ENCODE measurements at places on chromosomes 7 and 10.

- no peak for DNase-seq
Observed at GRCh38 chr7:77887567-77887966, 89.0 kb downstream of the PHTF2 start.

DNA sequence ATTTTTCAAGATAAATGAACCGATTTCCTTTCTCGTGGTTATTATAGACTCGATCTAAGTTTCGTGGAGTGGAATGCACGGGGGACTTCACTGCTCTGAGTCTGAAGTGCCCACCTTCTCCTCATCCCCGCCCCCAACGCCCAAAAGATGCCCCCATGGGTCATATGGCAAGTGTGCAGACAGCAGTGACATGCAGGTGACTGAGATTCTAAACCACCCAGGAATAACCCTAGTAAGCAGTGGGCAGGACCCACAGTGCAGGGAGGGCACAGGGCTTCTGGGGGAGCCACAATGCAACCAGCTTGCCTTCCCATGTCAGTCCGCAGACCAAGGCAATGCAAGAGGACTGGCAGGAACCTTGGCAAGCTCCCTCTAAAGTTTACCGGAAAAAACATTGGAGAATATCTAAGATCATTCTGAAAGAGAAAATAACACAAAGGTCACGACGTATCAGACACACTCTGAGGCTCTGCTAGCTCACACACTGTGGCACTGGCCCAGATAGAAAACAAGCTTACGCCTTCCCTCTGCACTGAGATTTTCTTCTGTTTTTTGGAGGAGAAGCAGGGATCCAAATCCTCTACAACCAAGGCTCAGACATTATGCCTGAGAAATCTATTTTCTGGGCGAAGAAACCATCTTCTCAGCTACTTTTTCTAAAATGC, 239.6 kb downstream of the MAD1L1 start:
- DNase-seq, result no peak

GRCh38 chr10:89342206-89342958, 14.6 kb downstream of the IFIT3 start:
- no peak for DNase-seq

DNA sequence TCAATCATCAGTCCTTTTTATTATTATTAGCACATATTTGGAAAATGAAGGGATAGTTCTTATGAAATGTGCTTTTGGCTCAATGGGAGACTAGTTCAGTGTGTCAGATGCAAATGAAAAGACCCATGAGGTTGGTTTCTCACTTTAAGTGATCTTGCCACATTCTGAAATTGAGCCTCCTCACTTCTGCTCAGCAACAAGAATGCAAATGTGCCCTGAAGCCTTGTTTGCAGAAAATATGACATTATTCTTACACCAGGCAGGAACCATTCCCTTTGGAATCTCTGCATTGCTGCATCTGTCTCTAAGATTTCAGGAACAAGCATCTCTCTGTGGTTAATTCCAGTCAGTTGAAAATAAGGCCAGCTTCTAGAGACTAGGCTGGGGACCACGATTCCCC, 186.1 kb upstream of the PLPP4 start:
- DNase-seq, result no peak

DNA sequence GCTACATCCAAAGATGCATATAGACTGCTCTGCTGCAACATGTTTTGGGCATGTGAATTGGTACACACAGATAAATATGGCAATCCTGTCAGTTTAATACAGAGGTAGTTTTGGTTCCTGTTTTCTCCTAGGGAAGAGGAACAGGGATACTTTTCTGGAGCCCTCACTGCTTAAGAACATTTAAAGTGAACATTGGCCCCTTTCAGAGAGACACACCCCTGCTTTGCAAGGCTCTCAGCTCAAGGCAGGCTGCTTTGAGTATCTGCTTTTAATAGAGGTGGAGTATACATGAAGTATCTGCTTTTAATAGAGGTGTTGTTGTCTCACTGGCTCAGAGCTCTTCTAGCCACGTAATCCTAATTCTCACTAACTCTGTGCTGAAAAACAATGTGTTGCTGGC, 38.9 kb downstream of the CYP51A1 start:
- no peak for DNase-seq

DNA sequence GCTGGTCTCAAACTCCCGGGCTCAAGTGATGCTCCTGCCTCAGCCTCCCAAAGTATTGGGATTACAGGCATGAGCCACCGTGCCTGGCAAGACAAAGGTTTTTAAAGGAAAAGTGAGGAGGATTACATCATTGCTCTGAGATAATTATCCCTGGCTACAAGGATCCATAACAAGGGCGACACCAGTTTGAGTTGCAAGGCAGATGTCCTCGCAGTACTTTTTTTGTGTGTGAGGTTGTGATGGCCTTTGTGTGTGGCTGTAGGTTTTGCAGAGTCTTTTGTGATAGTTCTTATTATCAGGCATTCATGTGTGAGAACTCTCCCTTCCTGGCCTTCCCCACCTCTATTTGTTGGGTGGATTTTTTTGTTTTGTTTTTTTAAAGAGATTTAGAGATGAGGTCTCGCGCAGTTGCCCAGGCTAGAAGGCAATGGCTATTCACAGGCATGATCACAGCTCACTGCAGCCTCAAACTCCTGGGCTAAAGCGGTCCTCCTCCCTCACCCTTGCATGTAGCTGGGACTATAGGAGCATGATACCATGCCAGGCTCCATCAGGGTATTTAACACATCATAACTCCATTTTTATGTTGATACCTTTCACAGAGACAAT, 10.0 kb downstream of the BTBD16 start:
- DNase-seq, result no peak

DNA sequence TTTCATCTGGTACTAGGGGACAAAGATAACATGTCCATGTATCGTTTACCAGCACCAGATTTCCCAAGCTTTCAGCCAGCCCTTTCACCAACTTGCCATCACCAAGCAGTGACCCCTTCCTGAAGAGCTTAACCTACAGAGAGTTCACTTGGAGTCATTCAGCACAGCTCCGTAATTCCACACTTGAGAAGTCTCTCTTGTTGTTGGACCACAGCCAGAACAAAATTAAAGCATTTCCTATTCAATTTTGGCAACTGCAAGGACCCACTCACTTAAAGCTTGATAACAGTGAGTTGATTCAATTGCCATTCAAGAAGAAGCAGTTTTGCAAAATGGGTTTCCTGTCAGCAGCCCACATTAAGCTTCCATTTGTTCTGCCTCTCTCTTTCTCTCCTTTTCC, 88.5 kb upstream of the LRRTM3 start:
- DNase-seq, result no peak

- no peak for DNase-seq
Observed at GRCh38 chr7:140637400-140637799, 3.2 kb downstream of the DENND2A start.

GRCh38 chr10:12644380-12645144, 295.2 kb downstream of the CAMK1D start:
- no peak for DNase-seq

- DNase-seq, result no peak
Observed at GRCh38 chr10:113303544-113304146, 249.2 kb upstream of the HABP2 start.

GRCh38 chr10:111209692-111210091, 132.9 kb downstream of the ADRA2A start:
- DNase-seq, result no peak

DNA sequence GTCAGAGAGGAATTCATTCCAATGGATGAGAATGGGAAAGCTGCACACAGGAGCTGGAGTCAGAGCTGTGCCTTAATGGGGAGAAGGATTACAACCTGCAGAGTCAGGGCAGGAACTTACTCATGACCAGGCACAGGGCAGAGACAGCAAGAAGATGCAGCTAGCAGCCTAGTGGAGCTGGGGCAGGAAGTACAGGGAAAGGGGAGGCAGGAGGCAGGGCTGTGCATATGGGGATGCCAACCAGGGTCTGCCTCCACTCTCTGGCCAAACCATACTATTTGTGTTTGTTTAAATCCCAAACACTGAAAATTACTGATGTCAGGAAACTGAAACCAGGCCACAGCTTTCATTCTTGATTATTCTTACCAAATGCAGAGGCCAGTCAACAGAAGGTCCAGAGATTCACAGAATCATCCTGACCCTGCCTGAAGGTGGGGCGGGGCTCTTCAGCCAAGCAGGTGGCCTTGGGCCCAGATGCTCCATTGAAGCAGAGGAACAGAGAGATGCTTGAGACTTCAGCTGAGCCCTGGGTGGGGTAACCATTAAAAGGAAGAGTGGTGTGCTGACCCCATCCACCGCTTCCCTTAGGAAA, 461.9 kb downstream of the KCNMA1 start:
- no peak for DNase-seq

DNA sequence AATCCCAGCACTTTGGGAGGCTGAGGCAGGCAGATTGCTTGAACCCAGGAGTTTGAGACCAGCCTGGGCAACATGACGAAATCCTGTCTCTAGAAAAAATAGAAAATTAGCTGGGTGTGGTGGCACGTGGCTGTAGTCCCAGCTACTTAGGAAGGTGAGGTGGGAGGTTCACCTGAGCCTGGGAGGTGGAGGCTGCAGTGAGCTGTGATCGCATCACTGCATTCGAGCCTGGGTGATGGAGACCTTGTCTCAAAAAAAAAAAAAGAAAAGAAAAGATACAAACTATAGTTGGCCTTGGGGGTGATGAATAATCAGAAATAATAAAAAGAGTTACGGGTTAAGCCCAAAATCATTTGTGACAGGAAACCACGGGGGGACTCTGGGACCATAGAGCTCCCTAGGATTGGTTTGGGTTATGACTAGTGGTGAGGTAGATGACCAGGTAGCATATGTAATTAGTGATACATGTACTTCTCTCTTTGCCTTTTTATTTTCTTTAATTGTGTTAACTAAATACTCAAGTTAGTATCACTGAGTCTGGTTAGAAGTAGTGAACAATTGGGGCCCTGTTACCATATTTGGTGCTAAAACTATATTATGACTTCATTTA, 10.4 kb upstream of the ASCC1 start:
- DNase-seq, result no peak

GRCh38 chr7:100825751-100826513, 1.4 kb downstream of the EPHB4 start:
- no peak for DNase-seq

DNA sequence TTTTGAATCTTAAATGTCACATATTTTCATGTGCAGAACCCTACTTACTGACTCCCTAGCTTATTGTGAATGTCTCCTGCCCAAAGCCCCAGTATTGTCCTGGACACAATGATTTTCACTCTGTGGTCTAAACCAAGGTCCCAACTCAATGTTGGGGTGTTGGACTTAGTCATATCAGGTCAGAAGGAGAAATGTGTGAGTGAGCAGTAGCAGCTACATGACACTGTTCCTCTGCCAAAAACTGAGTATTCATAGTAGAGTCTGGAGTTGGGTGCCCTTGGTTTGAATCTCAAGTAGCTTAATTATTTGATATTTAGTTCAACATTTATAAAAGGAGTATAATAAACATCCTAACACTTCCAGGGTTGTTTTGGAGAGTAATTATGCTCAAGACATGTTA, 141.0 kb downstream of the CHRM2 start:
- no peak for DNase-seq
